ENCODE measurements at places on chromosomes 2 and 18.

DNA sequence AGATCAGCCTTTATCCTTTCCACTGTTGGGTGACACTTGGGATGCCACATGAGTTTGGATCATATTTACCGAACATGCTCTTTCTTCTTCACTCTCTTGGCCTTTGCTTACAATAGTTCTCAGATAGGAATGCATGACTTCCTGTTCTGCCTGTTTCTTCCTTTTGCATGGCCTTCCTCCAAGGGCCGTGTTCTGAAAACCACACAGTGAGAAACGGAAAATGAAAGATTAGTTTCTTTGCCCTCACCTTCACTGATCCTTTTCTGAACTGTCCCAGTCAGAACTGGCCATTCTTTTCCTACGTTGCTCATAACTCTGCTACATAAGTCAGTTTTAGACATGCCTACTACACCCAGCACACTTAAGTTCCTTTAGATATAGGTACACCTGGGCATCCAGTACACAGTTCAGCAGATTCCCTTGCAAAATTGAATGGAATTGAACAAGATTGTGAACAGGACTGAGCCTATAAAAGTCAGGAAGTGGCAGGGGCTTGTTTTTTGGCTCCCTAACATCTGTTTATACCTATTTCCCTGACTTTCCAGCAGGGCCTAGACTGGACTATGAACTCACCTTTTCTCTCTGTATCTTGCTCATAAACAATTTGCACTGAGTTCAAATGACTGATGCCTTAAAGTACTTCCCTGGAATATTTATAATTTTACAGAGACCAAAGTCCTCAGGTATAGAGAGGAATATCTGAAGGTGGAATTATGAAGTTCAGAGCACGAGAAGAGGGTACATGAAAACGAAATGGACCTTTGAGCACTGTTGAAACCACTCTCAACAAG, 186.4 kb upstream of the ST6GAL2 start:
- DNase-seq: no peak

DNA sequence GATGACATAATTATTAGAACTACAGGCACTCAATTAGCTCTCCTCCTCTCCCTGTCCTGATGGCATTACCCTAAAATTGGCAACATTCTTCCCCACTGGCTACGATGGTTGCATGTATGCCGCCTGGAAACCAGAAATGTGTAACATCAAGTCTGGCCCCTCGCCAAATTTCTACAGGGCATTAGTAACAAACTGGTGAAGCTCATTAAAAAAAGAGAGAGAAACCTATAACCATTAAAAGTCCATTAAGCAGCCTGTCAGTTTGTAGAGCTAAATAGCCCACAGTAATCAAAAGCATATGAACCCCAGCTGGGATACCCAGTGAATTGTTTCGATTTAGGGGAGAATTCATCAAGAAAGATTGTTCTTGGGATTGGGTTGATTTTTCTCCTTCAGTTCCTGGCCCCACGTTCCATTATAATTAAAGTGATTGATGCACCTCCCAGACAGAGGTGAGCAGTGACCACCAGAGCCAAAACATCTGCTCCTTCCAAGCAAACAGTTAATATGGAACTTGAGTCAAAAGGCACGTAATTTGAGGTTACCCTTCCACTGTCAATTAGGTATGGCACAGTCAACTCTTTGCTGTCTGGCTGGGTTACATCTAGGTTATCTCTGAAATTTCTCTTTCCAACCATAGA, 208.6 kb downstream of the C1D start:
- no peak for DNase-seq

DNA sequence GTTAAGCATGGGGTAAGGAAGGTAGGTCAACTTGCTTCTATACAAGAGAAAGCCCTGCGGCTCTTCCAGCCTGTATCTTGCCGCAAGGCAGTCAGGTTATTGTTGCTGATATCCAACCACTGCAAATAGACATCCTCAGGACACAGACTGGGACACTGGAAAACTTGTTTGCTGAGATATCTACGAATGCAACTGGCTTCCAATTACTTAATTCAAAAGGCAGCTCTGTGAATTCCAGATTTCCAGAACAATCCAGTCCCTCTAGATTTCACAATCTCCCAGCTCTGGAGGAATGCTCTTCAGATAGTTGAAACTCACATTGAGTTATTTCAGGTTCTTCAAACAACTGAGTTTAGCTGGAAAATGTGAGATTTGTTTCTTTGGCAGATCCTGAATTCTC, 34.6 kb upstream of the SP9 start:
- no peak for DNase-seq

GRCh38 chr2:217445723-217446122, 557.1 kb downstream of the TNS1 start:
- DNase-seq: no peak

DNA sequence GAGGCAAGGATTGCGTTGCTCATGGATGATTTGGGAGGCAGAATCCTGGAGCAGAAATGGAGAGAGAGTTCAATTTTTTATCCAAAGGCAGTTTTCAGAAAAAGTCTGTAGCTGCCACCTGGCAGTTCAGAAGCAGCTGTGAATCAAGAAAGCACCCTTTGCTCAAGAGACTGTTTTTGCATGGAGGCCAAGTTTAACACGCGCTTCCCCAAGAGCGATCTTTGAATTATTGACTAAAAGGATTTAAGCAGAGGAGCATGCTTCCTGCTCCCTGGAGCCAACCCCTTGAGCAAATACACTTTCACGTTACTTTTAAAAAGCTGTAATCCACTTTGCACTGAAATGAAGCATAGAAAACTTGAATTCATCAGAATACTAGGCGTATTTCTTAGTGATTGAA, 252.4 kb downstream of the RNF144A start:
- DNase-seq: no peak

DNA sequence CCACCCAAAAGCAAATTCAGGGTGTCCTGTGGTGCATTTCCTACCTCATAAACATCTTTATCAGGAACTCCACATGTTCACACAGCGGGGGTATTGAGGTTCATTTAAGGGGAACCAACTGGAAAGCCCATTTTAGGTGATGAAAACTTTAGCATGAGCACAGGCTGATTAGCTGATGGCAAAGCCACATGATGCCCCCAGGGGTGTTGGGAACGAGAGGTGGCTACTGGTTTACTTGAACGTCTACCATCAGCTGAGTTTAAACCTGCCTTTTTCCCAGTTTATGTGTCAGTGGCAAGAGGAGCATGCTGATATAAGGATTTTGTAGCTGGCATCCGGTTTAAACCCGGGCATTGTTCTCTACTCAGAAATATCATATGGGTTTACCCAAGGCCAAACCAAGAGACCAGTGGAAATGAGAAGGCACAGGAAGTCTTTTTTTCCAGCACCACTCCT, 54.5 kb upstream of the UPP2 start:
- no peak for DNase-seq

DNA sequence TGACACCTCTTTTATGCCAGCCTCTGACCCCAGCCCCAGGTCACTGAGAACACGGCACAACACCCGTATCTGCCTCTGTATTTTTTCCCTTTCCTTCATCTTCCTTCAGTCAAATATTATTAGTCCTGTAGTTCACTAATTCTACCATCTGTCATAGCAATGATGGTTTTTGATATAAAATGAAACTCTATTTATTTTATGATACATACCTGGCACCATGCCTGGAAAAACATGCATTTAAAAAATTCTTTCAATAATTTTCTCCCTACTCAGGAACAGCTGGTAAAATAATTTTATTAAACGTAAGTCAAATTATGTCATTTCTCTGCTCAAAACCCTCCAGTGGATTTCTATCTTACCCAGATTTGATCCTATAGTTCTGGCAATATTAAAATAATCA, 224.7 kb downstream of the CDH7 start:
- no peak for DNase-seq

DNA sequence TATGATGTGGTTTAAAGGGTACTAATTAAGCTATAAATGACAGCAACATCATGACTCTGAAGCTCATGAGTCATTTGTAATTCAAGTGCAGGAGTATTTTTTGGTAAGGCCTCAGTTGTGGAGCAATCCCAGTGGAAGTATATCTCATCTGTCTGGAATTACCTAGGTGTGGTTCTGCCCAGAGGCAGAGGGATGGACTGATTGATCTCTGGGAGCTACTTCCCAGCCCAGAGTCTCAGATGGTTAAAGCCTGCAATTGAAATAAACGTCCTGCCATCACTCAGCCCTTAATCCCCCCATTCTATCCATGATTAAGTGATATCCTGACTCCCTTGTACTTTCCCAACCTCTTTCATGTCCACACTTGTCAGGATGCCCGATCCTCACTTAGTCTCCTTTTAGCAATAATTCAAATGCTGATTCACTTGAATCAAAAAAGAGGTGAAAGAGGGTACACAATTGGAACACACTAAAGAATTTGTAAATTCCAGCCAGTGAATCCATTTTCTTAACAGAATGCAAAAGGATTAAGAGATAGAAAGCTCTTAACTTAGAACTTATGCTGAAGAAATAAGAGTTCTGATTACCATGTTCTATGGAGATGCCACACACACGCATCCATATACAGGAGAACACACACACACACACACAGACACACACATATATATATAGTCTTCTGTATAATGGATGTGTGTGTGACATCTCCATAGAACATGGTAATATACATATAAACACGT, 664.4 kb downstream of the NYAP2 start:
- no peak for DNase-seq

- no peak for DNase-seq
Measured at GRCh38 chr18:48313792-48314191, 95.4 kb downstream of the ZBTB7C start.

GRCh38 chr2:46366668-46367052, 69.5 kb downstream of the EPAS1 start:
- no peak for DNase-seq

- no peak for DNase-seq
Measured at GRCh38 chr2:224885836-224886547, 156.3 kb downstream of the DOCK10 start.

DNA sequence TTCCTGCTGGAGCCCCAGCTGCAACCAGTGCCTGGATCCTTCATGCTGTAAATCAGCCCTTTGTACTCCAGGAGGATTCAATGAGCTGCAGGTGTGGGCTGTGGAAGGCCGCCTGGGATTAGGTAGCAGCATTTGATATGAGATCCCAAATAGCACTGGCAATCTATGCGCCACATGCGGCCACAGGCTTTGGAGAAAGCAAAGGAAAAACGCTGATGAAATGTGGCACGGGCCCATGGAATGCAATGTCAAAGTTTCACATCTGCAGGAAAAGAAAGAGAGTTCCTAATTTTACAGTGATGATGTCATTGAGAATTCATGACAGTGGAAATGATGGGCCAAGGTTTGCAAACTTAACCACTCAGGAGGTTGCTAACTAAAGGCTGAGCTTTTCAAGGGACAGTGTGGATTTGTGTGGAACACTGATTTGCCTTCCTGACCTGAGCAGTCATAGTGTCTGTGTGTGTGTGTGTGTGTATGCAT, 216.4 kb upstream of the OSR1 start:
- no peak for DNase-seq

DNA sequence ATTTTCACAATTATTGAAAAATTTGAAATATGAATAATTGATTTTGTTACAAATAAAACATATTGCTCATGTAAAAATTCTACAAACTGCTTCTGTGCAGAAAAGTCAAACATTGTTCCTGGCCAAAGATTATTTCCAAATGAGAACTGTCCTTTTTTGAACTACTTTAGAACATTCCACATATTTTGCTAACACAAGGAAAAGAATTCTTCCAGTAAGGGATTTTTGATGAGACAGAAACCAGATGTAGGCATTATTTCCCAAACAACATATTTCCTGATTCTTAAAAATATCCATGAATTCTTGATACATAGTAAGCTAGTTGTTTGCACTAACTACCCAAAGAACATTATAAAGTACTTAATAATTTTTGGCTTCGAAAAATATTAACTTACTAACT, 715.2 kb downstream of the CCDC85A start:
- DNase-seq: no peak

GRCh38 chr2:43135583-43135982, 90.8 kb downstream of the ZFP36L2 start:
- no peak for DNase-seq

GRCh38 chr2:127279781-127280180, 14.2 kb downstream of the ERCC3 start:
- no peak for DNase-seq

- DNase-seq: no peak
Measured at GRCh38 chr2:24881158-24881557, 38.9 kb downstream of the ADCY3 start.

GRCh38 chr2:173196080-173196479, 120.4 kb downstream of the MAP3K20 start:
- DNase-seq: no peak

DNA sequence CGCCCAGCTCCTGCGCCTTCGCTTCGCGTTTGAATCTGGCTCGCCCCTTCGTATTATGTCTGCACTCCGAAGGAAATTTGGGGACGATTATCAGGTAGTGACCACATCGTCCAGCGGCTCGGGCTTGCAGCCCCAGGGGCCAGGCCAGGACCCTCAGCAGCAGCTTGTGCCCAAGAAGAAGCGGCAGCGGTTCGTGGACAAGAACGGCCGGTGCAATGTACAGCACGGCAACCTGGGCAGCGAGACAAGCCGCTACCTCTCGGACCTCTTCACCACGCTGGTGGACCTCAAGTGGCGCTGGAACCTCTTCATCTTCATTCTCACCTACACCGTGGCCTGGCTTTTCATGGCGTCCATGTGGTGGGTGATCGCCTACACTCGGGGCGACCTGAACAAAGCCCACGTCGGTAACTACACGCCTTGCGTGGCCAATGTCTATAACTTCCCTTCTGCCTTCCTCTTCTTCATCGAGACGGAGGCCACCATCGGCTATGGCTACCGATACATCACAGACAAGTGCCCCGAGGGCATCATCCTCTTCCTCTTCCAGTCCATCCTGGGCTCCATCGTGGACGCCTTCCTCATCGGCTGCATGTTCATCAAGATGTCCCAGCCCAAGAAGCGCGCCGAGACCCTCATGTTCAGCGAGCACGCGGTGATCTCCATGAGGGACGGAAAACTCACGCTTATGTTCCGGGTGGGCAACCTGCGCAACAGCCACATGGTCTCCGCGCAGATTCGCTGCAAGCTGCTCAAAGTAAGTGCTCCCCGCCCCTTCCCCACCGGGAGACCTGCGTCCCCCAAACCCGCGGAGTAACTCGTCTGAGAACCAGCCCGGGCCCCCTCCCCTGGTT, 453 bp downstream of the KCNJ3 start:
- DNase-seq: no peak
